ENCODE measurements at places on chromosomes 7 and 10. TPM values are rescaled to one million over a fixed set of nuclear protein-coding genes. Genes with fewer than 3 reads are reported as not detected.

DNA sequence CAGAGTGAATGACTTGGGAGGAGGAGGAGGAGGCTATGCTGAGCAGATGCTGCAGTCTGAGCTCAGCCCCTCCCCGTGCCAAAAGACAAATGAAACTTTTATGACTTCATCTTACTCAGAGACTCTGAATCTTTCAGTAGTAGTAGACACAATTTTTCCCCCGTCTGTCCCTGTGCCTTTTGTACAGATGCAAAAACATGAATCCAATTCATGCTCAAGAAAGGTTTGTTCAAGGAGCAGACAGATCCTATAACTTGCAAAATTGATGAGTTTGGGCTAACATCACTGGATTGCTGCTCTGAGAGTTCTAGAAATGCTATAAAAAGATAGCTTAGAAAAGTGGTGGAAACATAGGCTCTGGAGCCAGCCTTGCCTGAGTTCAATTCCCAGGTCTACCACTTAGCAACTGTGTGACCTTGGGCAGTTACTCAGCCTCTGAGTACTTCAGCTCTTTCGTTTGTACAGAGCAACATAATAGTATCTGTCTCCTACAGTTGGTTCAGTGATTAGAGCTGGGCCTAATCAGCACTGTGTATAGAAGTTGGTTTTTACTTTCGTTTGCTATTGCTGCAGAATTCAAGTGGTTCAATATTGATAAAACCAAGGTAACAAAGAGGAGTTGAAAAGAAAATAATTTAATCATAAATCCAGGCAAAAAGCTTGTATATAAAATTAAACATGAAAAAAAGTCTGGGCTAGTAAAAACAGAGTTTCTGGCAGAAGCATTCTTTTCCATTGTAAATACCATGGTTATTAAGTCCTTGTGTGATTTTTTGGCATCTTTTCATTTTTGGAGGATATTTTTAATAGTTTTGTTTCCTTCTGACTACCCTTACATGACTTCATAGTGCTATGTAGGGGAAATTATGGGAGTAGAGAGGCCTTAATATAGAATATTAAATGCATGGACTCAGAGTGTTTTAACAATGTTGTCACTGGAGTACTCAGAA, 174.2 kb upstream of the ZNF32 start:
- H3K27me3 ChIP-seq: no peaks in the 10 kb centered on the region
- H3K36me3 ChIP-seq: no peaks in the 10 kb centered on the region
- H3K27ac ChIP-seq: peak overlapping the region; percentile 76
- DNase-seq: no peak

DNA sequence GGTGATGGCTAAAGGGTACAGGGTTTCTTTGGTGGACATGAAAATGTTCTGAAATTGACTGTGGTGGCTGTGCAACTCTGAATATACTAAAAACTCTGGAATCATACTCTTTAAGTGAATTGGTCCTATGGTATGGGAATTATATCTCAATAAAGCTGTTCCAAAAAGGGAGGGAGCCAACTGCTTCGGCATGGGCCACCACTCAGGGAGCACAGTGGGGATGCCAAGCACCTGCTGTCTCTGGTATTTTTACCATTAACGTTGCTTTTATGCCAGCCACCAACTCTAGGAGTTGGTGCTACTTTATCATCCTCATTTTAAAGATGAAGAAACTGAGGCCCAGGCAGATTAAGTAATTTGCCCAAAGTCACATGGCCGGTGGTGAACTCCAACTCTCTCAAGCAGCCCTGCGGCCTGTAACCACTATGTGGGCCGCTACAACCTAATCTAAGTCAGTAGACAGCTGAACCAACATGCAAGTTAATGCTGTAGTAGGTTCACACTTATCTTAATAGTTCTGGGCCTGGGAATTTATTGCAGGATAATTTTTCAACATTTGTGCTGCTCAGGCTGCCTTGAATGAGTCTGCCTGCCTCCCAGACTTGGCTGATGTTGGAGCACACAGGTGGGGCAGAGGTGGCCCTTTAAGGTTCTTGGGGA, 20.8 kb downstream of the SH3PXD2A start:
- H3K4me3 ChIP-seq: no peak overlapping the region
- peak overlapping the region; percentile 57 for H3K27ac ChIP-seq
- no peaks in the 10 kb centered on the region for H3K27me3 ChIP-seq
- no peaks in the 10 kb centered on the region for H3K36me3 ChIP-seq

GRCh38 chr7:3259711-3260400, 41.2 kb upstream of the SDK1 start:
- peaks cover 5% of the 10 kb centered on the region for H3K27me3 ChIP-seq
- peak overlapping the region; percentile 54 for H3K4me3 ChIP-seq
- DNase-seq: no peak
- no peaks in the 10 kb centered on the region for H3K36me3 ChIP-seq

DNA sequence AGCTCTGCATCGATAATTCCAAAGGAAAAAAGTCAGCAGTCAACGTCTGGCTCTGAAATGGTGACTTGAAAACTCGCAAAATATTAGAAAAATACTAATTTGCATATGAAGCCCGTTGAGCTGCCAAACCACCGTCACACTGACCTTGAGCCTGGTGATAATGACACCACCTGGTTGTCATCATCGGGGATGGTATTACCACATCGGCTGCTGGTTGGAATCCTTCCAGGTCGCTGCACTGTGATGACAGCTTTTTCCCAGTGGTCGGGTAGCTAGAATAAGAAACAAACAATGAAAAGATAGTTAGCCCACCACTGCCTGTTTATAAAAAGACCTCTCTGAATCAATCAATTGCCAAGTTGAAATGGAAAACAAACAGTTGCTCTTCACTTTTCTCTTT, 41.6 kb downstream of the LAMB1 start:
- no peak overlapping the region for H3K4me3 ChIP-seq
- peaks cover 4% of the 10 kb centered on the region for H3K4me1 ChIP-seq
- peak; percentile 61 for DNase-seq
- H3K27ac ChIP-seq: no peak overlapping the region
- peaks cover 7% of the 10 kb centered on the region for H3K27me3 ChIP-seq
- H3K36me3 ChIP-seq: no peaks in the 10 kb centered on the region

GRCh38 chr10:34171957-34172527, 643.1 kb downstream of the PARD3 start:
- no peaks in the 10 kb centered on the region for H3K36me3 ChIP-seq
- H3K27ac ChIP-seq: no peak overlapping the region
- DNase-seq: no peak
- no peaks in the 10 kb centered on the region for H3K27me3 ChIP-seq
- no peaks in the 10 kb centered on the region for H3K4me1 ChIP-seq

DNA sequence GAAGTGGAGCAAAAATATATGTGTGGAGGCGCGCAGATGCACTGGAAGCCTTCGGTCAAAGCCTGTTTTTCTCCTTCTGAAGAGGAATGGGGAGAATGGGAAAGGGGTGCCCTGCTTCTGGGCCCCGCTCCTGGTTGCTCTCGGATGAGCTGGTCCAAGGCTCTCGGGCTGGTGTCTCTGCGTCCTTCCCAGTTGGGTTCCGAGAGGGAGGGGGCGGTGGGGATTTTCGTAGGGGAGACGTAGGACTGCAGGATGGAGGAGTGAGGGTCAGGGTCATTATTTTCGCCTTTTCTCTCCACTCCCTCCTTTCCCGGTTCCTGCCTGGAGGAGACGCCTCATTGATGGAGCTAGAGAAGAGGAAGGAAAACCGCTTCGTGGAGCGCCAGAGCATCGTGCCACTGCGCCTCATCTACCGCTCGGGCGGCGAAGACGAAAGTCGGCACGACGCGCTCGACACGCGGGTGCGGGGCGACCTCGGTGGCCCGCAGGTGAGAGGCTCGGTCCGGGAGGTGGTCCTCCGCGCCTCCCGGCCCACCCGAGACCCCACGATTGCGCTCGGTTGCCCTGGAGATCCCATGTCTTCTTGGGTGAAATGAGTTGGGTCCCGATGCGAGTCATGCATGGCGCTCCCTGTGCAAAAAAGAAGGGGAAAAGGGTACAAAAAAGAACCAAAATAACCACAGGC, 790 bp downstream of the ADAM22 start:
- no peaks in the 10 kb centered on the region for H3K36me3 ChIP-seq
- no peak for DNase-seq
- H3K27me3 ChIP-seq: no peaks in the 10 kb centered on the region
- no peak overlapping the region for H3K27ac ChIP-seq
- H3K4me3 ChIP-seq: peak overlapping the region; percentile 64

- H3K27me3 ChIP-seq: no peaks in the 10 kb centered on the region
- H3K4me1 ChIP-seq: no peaks in the 10 kb centered on the region
- H3K27ac ChIP-seq: no peak overlapping the region
- no peaks in the 10 kb centered on the region for H3K36me3 ChIP-seq
Observed at GRCh38 chr10:128480601-128481000, 354.4 kb upstream of the MKI67 start.

DNA sequence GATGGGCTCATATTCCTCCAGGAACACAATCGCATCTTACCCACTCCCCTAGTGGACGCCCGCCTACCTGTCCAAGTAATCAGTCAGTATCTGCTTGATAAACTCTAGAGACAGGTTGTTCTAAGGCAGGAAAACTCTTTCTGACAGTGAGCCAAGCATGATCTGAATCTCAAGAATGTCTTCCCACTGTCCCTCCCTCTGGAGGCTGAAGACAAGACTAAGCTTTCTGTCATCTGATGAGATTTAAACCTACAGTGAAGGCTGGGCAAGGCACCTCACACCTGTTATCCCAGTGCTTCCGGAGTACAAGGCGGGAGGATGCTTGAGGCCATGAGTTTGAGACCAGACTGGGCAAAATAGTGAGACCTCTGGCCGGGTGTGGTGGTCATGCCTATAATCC, 586.6 kb downstream of the GALNT17 start:
- no peaks in the 10 kb centered on the region for H3K27me3 ChIP-seq
- H3K4me1 ChIP-seq: no peaks in the 10 kb centered on the region
- H3K36me3 ChIP-seq: no peaks in the 10 kb centered on the region
- H3K27ac ChIP-seq: no peak overlapping the region

GRCh38 chr7:14851610-14852009, 50.9 kb downstream of the DGKB start:
- H3K27ac ChIP-seq: no peak overlapping the region
- H3K4me1 ChIP-seq: peaks cover 3% of the 10 kb centered on the region
- no peaks in the 10 kb centered on the region for H3K36me3 ChIP-seq
- no peak overlapping the region for H3K4me3 ChIP-seq
- H3K27me3 ChIP-seq: no peaks in the 10 kb centered on the region
- no peak for DNase-seq

DNA sequence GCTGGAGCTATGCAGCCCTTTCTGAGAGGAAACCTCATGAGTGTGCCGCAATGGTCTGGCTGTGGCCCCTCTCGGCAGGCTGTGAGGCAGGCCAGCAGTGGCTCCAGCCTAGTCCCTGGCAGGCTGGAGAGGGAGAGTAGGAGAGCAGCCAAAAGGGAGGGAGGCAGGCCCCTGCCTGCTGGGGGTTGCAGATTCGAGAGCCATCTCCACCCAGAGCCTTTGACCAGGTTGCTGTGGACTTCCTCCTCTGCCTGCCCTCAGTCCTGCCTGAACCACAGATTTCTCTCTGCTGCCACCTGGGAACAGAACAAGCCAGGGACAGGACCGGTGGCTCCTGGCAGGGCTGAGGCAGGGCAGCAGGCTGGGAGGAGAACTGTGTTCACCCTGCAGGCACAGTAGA, 13.9 kb downstream of the PAX2 start:
- H3K4me1 ChIP-seq: no peaks in the 10 kb centered on the region
- H3K36me3 ChIP-seq: no peaks in the 10 kb centered on the region
- H3K27me3 ChIP-seq: peaks cover 43% of the 10 kb centered on the region
- no peak for DNase-seq
- H3K27ac ChIP-seq: no peak overlapping the region

DNA sequence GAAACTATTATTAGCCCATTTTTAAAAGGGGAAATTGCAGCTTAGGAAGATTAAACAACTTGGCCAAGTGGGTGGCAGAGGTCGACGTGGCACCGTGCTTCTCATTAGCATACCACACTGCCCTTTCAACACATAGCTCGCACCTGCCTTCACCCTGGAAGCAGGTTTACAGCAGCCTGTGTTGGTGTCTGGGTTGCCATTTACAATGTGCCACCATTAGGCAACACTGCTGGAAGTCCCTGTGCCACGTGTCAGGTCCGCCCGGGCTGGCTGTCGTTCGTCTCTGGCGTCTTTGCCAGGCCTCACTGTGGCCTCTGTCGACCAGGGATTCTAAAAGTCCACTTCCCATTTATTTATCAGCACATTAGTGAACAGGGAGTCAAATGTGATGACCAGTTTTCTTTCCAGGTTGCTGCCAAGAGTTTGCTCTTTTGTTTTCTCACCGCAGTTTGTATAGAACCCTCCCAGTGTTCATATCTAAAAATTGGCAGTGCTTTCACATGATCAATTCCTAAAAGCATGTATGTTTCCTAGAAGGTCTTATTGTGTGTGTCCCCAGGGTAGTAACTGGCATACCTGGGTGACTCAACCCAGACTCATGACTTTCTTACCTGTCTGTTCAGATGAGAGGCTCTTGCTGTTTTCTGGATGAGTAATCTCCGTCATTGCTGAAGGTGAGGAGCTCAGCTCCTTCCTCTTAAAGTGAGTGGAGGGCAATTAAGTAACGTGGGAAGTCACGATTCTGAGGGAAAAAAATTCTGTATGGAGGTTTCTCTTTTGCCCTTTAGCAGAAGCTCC, 9.2 kb downstream of the INSIG1 start:
- H3K27me3 ChIP-seq: no peaks in the 10 kb centered on the region
- H3K4me3 ChIP-seq: no peak overlapping the region
- no peaks in the 10 kb centered on the region for H3K4me1 ChIP-seq
- no peak for DNase-seq
- H3K27ac ChIP-seq: no peak overlapping the region

GRCh38 chr7:47191876-47192291, 390.0 kb downstream of the TNS3 start:
- no peaks in the 10 kb centered on the region for H3K4me1 ChIP-seq
- H3K36me3 ChIP-seq: no peaks in the 10 kb centered on the region
- no peaks in the 10 kb centered on the region for H3K27me3 ChIP-seq

DNA sequence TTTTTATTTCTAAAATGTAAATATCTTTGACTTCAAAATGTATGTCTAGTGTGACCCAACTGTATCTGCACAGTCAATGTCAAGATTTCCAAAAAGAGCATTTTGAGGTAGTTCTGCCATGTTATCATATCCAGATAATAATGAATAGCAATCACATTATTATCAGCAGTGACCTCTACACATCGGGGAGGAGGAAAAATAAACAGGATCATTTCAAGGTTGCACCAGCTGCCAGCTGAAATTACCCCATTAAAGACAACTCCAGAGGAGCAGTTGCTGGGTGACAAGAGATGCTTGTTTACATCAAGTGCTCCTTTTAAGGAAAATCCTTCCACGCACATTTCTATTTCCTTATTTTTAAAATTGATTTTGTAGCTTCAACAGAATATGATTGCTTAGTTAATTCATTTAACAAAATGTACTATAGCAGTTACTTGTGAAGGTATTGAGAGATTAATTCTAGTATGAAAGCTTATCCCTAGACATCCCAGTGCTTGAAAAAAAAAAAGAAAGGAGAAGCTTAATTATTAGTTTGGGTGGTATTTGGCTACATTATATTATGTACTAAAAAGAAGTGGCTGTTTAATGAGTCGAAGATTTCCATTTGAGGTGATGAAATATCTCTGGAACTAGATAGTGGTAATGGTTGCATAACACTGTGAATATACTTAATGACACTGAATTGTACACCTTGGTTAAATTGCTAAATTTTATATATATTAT, 19.3 kb upstream of the SLC35G1 start:
- H3K4me3 ChIP-seq: no peak overlapping the region
- no peaks in the 10 kb centered on the region for H3K4me1 ChIP-seq
- H3K36me3 ChIP-seq: no peaks in the 10 kb centered on the region
- no peak overlapping the region for H3K27ac ChIP-seq
- DNase-seq: no peak
- no peaks in the 10 kb centered on the region for H3K27me3 ChIP-seq

GRCh38 chr7:116500078-116500853, 728 bp downstream of the CAV2 start:
- no peaks in the 10 kb centered on the region for H3K36me3 ChIP-seq
- peaks cover 6% of the 10 kb centered on the region for H3K4me1 ChIP-seq
- H3K27ac ChIP-seq: peak overlapping the region; percentile 84
- peak overlapping the region; percentile 87 for H3K4me3 ChIP-seq
- no peak for DNase-seq

The FAM25C gene
- total RNA-seq: not detected

The POU6F2 gene
- not detected for total RNA-seq

The CCDC71L gene
- 5.1 TPM for total RNA-seq

The CLEC5A gene
- not detected for total RNA-seq

The UTF1 gene
- not detected for total RNA-seq

The HGF gene
- 1.3 TPM for total RNA-seq

Measured in gastrocnemius medialis (tissue), 4 donors.